Upper lobe of right lung (tissue), 1 donor: ENCODE measurements at places on chromosomes 7 and 10. TPM values are rescaled to one million over a fixed set of nuclear protein-coding genes. Genes with fewer than 3 reads are reported as not detected.
A peak's percentile ranks its signal among the peaks of the same experiment; 100 is the strongest.

DNA sequence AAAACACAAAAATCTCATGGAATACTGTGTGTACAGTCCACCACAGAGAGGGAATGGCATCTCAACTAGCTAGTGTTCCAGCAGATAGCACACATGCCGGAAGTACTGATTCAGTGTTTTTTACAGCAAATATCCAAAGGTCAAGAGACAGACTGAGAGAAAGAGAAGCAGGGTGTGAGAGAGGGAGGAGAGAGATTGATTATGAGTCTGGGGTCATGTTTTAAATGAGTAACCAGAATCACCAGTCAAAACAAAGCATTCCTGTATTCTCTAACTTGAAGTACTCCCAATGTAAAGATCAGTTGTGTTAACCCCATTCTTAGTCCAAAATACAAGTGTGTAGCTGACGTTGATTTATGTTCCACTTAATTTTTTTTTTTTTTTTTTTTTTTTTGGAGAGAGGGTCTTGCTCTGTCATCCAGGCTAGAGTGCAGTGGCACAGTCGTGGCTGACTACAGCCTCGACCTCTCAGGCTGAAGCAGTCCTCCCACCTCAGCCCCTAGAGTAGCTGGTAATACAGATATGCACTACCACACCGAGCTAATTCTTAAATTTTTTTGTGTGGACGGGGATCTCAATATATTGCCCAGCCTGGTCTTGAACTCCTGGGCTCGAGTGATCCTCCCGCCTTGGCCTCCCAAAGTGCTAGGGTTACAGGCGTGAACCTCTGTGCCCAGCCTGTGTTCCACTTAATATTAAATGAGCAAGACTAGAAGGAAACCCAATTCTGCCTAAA lies 114.2 kb downstream of the TAF3 start:
- H3K4me1 ChIP-seq: no peaks in the 10 kb centered on the region
- H3K27ac ChIP-seq: no peak overlapping the region
- no peaks in the 10 kb centered on the region for H3K27me3 ChIP-seq

GIMAP8 gene
- total RNA-seq: 42.3 TPM

- no peak overlapping the region for H3K4me3 ChIP-seq
- H3K36me3 ChIP-seq: no peaks in the 10 kb centered on the region
- H3K27me3 ChIP-seq: peaks cover 45% of the 10 kb centered on the region
- H3K27ac ChIP-seq: no peak overlapping the region
- no peaks in the 10 kb centered on the region for H3K4me1 ChIP-seq
- no peak for DNase-seq
Measured at GRCh38 chr10:49389361-49389933, 6.4 kb downstream of the DRGX start.

NUDCD3 gene
- 91.0 TPM for total RNA-seq

NANOS1 gene
- total RNA-seq: 2.9 TPM

DNA sequence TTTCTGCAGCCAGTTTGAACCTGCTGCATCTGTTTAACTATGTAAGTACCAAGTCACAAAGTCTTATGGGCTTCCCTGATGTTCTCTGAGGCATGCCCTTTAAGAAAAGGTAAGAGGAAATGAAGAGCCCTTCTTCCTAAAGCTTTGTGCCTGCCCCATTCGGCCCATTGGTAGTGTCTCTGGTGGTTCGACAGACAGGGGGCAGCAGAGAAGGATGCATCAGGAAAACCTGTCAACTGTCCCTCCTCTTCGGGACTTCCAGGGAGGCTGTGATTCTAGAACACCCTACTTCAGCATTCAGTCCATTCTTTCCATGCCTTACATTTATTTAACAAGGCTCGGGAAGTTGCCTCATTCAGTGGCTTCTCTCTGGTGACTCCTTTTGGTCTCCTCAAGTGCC lies 1.9 kb upstream of the SFRP4 start:
- no peak overlapping the region for H3K27ac ChIP-seq
- no peak overlapping the region for H3K4me3 ChIP-seq
- DNase-seq: no peak
- peaks cover 19% of the 10 kb centered on the region for H3K4me1 ChIP-seq
- H3K36me3 ChIP-seq: no peaks in the 10 kb centered on the region
- H3K27me3 ChIP-seq: no peaks in the 10 kb centered on the region

FEZF1 gene
- not detected for total RNA-seq

DNA sequence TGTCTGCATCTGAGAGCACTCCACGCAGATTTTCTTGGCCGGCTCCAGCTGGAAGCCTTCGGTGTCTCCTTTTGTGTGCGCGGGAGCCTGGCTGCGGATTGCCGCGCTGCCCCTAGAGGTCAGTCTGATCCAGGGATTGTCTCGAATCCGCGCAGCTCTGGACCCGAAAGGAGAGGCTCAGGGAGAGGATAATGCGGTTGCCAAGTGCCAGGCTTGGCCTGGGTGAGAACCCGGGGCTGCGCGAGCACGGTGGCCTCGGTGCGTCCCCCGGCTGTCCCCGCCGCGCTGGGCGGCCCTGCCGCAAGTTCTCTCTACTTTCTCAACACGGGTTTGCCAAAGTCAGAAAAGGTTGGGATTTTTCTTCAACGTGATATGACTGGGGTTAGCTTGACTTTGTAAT lies 140.9 kb downstream of the ADCYAP1R1 start:
- DNase-seq: peak; percentile 73
- peaks cover 7% of the 10 kb centered on the region for H3K27me3 ChIP-seq
- no peak overlapping the region for H3K4me3 ChIP-seq

GRCh38 chr7:87216701-87217508 lies 2.6 kb downstream of the TMEM243 start:
- no peaks in the 10 kb centered on the region for H3K36me3 ChIP-seq
- no peak for DNase-seq
- peaks cover 68% of the 10 kb centered on the region for H3K4me1 ChIP-seq
- H3K4me3 ChIP-seq: peak overlapping the region; percentile 86

DNA sequence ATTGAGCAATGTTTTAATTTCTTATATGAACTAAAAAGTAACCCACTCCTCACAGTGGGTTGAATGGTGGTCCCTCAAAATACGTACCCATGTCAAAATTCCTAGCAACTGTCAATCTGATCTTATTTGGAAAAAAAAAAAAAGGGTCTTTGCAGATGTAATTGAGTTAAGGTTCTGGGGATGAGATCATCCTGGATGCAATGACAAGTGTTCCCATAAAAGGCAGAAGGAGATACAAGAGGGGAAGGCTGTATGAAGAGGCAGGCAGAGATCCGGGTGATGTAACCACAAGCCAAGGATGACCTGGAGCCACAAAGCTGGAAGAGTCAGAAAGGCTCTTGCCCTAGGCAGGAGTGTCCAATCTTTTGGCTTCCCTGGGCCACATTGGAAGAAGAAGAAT lies 516.3 kb upstream of the MKI67 start:
- no peak for DNase-seq
- no peaks in the 10 kb centered on the region for H3K4me1 ChIP-seq
- no peaks in the 10 kb centered on the region for H3K27me3 ChIP-seq
- no peak overlapping the region for H3K4me3 ChIP-seq
- no peaks in the 10 kb centered on the region for H3K36me3 ChIP-seq
- no peak overlapping the region for H3K27ac ChIP-seq

- DNase-seq: no peak
- peaks cover 29% of the 10 kb centered on the region for H3K4me1 ChIP-seq
- no peak overlapping the region for H3K27ac ChIP-seq
- no peaks in the 10 kb centered on the region for H3K27me3 ChIP-seq
Measured at GRCh38 chr7:140920745-140921144, 4.0 kb downstream of the BRAF start.

DNA sequence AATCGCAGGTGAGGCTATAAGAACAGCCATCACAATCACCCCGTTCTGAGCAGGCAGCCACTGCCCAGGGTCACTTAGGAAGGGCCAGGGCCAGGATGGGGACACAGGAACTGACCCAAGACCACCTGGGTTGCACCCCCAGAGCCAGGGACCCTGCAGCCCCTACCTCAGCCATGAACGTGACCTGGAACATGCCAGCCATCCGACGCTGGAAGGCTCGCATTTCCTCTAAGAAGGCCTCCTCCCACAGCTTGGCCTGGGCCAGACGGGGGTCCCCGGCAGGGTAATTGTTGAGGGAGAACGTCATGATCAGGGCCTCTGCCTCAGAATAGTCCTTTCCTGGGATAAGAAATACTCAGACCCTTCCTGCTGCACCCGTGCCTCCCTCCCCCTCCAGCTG lies 5.0 kb downstream of the NPC1L1 start:
- no peak overlapping the region for H3K27ac ChIP-seq
- H3K27me3 ChIP-seq: no peaks in the 10 kb centered on the region
- no peak for DNase-seq
- no peaks in the 10 kb centered on the region for H3K4me1 ChIP-seq
- no peaks in the 10 kb centered on the region for H3K36me3 ChIP-seq

MMP21 gene
- not detected for total RNA-seq

- H3K4me3 ChIP-seq: no peak overlapping the region
- H3K4me1 ChIP-seq: peaks cover 6% of the 10 kb centered on the region
- DNase-seq: no peak
- H3K27ac ChIP-seq: no peak overlapping the region
Measured at GRCh38 chr10:47104151-47104605, 192.9 kb downstream of the PTPN20 start.

DNA sequence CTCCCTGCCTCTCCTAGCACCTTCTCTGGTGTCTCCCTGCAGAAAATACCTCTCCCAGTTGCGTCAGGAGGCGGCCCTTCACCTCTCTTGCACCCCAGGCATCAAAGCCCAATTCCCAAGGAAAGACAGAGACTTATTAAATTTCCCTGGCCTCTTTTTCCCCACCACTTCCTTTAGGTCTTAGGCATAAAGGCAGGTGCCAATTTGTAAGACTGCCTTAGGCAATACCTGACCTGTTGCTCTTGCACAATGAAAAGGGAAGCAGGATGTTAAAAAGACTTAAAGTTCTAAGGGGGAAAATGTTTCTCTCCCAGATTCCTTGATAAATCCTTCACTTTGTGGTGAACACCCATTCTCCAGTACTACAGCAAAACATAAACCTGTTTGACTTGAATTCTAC lies 186.7 kb downstream of the SLC25A13 start:
- H3K36me3 ChIP-seq: peaks cover 46% of the 10 kb centered on the region
- H3K27me3 ChIP-seq: no peaks in the 10 kb centered on the region
- DNase-seq: no peak
- H3K4me3 ChIP-seq: no peak overlapping the region
- no peak overlapping the region for H3K27ac ChIP-seq

SPDYE9 gene
- not detected for total RNA-seq

GRCh38 chr7:112495810-112496462 lies 15.1 kb downstream of the LSMEM1 start:
- no peak overlapping the region for H3K27ac ChIP-seq
- no peaks in the 10 kb centered on the region for H3K27me3 ChIP-seq
- no peaks in the 10 kb centered on the region for H3K4me1 ChIP-seq
- no peak overlapping the region for H3K4me3 ChIP-seq
